AG04450 (cell line): ENCODE measurements at places on chromosomes 6 and 20. TPM values are rescaled to one million over a fixed set of nuclear protein-coding genes. Genes with fewer than 3 reads are reported as not detected.

DEFB119 gene
- not detected in 2 replicates for polyA plus RNA-seq

SLC22A2 gene
- not detected in 2 replicates for polyA plus RNA-seq

SLPI gene
- polyA plus RNA-seq: not detected in 2 replicates

TAGAP gene
- not detected in 2 replicates for polyA plus RNA-seq

TMEM244 gene
- not detected in 2 replicates for polyA plus RNA-seq

LGSN gene
- polyA plus RNA-seq: 0.05 TPM in 1 of 2 replicates, not detected in the other

SPATS1 gene
- not detected in 2 replicates for polyA plus RNA-seq

OR2H2 gene
- polyA plus RNA-seq: not detected in 2 replicates

ABHD16B gene
- polyA plus RNA-seq: not detected in 2 replicates
